Stimulated activated naive CD4-positive, alpha-beta T cell treated with Interleukin-2 at 50 U/mL for 16 hours (primary cell): ENCODE measurements at places on chromosomes 7 and 10.

DNA sequence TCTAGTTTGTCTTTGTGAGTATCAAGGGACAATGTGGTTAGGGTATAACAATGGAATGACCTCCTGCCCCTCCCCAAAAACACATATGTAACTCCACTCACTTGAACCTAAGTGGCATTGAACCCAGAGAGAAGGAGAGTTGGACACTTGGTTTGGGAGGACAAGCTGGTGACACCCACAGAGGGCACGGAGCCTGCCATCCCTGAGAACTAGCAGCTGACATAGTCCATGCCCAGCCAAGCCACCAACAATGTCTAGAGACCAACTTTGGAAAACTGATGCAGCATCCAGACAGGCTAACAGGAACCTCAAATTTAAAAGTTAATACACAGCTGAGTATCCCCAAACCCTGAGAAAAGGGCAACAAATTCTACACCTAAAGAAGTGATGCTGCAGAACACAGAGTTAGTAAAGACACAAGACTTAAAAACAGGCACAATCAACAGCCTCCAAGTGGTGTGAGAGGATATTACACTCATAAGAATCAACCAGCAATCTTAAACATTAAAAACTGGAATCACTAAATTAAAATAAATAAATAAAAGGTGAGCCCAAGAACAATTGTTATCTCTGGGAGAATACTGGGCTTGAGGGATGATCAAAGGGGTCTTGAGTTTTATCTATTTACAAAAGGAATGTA lies 27.2 kb downstream of the NUDCD3 start:
- no peak for DNase-seq

DNA sequence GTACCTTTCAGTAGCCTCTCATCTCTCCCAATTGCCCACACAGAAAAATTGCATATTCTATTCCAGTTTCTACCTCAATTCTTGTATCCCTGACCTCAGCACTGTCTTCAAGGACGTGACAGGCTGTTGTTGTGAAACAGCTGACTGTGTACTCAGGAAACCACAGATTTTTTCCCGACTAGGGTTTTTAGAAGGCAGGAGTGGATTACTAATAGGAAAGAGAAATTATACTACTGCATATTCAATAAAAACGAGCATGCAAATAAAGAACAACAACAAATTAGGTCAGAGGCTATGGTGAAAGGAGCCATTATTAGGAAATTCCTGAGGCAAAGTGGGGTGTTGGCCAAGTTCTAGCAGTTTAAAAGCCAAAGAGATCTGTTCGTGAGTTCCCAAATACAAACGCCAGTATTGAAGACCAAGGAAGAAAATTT lies 93.4 kb downstream of the DOCK4 start:
- no peak for DNase-seq

GRCh38 chr10:59106441-59106840 lies 70.0 kb upstream of the PHYHIPL start:
- DNase-seq = no peak

GRCh38 chr7:123643495-123644441 lies 11.9 kb upstream of the LMOD2 start:
- DNase-seq = no peak

DNA sequence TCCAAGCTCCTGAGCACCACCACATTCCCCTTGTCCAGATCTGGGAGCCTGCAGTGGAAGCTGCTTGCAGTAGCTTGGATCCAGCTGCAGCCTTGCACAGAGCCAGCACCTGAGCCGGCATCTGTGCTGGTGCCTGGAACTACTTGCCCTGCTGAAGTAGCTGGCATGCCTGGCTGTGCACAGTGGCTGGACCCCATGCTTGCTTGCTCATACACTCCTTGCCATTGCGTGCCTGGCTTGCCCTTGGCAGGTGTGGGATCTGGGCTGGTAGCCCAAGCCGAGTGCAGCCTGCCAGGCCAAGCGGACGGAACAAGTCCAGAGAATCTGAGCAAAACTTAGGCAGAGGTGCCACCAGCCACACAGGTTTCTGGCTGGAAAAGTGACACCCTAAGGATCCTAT lies 759.9 kb downstream of the IPMK start:
- DNase-seq = no peak
